Stomach (tissue), 19 donors: ENCODE measurements at places on chromosomes 5 and 9. TPM values are rescaled to one million over a fixed set of nuclear protein-coding genes. Genes with fewer than 3 reads are reported as not detected.

GRCh38 chr9:81801190-81801589 is 111.8 kb upstream of the TLE1 start:
- H3K27me3 ChIP-seq: no peaks in the 10 kb centered on the region
- no peaks in the 10 kb centered on the region for H3K36me3 ChIP-seq
- DNase-seq: no peak
- H3K4me3 ChIP-seq: no peak overlapping the region
- H3K27ac ChIP-seq: no peak overlapping the region

GRCh38 chr5:173618927-173619519 is 2.6 kb upstream of the BOD1 start:
- H3K27me3 ChIP-seq: no peaks in the 10 kb centered on the region
- DNase-seq: peak; percentile 53
- H3K4me1 ChIP-seq: peaks cover 28% of the 10 kb centered on the region
- no peaks in the 10 kb centered on the region for H3K36me3 ChIP-seq

- no peak for DNase-seq
- peak overlapping the region; percentile 63 for H3K27ac ChIP-seq
- no peaks in the 10 kb centered on the region for H3K27me3 ChIP-seq
- H3K4me1 ChIP-seq: no peaks in the 10 kb centered on the region
- H3K36me3 ChIP-seq: peaks cover 83% of the 10 kb centered on the region
- H3K4me3 ChIP-seq: no peak overlapping the region
Observed at GRCh38 chr9:123073441-123073840, 40.0 kb downstream of the GPR21 start.

GRCh38 chr5:81065492-81065891 is 105.3 kb downstream of the RASGRF2 start:
- H3K27me3 ChIP-seq: no peaks in the 10 kb centered on the region
- H3K4me1 ChIP-seq: no peaks in the 10 kb centered on the region
- H3K36me3 ChIP-seq: no peaks in the 10 kb centered on the region
- no peak overlapping the region for H3K4me3 ChIP-seq
- DNase-seq: no peak

- no peak overlapping the region for H3K4me3 ChIP-seq
- peak; percentile 45 for DNase-seq
- no peaks in the 10 kb centered on the region for H3K36me3 ChIP-seq
- H3K4me1 ChIP-seq: no peaks in the 10 kb centered on the region
Observed at GRCh38 chr9:97889941-97890887, 32.1 kb downstream of the TRMO start.

- H3K36me3 ChIP-seq: no peaks in the 10 kb centered on the region
- no peak overlapping the region for H3K27ac ChIP-seq
- no peak overlapping the region for H3K4me3 ChIP-seq
Observed at GRCh38 chr5:127298036-127298429, 7.4 kb downstream of the MEGF10 start.

- H3K27me3 ChIP-seq: no peaks in the 10 kb centered on the region
- DNase-seq: no peak
- H3K4me3 ChIP-seq: no peak overlapping the region
- H3K4me1 ChIP-seq: no peaks in the 10 kb centered on the region
- H3K27ac ChIP-seq: no peak overlapping the region
Observed at GRCh38 chr5:33766023-33766422, 125.8 kb downstream of the ADAMTS12 start.

- peak overlapping the region; percentile 70 for H3K27ac ChIP-seq
- H3K4me1 ChIP-seq: peaks cover 49% of the 10 kb centered on the region
- DNase-seq: no peak
- H3K36me3 ChIP-seq: no peaks in the 10 kb centered on the region
- H3K27me3 ChIP-seq: no peaks in the 10 kb centered on the region
- no peak overlapping the region for H3K4me3 ChIP-seq
Observed at GRCh38 chr9:27339661-27340284, 42.8 kb upstream of the EQTN start.

DNA sequence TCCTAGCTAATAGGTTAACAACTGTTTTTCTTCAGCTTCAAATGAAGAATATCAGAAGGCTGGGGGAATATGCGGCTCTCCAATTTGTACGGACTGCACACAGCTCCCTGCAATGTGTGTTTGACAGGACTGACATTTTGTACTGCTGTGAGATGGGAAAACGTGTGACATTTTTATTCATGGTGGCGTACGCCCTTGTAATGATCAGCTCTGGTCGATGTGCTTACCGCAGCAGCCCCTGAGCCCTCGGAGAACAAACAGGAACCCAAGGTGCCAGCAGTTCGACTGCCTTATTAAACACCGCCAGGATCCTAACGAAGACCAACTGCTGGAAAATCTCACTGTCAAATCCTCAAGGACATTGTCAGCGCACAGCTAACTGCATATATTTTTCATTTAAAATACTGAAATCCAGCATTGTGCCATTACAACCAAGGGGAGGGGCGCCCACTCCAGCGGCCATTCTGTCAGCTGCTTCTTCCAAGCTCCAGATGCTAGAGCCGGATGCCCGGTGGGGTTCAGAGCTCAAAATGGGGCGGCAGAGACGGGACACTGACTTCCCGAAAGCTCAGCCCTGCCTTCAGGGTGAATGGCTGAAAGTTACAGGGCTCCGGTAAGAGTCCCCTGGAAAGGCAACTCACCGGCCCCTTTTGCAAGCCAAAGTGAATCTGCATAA is 66.8 kb downstream of the CRB2 start:
- no peaks in the 10 kb centered on the region for H3K27me3 ChIP-seq
- H3K27ac ChIP-seq: no peak overlapping the region
- peaks cover 65% of the 10 kb centered on the region for H3K36me3 ChIP-seq
- DNase-seq: no peak

DNA sequence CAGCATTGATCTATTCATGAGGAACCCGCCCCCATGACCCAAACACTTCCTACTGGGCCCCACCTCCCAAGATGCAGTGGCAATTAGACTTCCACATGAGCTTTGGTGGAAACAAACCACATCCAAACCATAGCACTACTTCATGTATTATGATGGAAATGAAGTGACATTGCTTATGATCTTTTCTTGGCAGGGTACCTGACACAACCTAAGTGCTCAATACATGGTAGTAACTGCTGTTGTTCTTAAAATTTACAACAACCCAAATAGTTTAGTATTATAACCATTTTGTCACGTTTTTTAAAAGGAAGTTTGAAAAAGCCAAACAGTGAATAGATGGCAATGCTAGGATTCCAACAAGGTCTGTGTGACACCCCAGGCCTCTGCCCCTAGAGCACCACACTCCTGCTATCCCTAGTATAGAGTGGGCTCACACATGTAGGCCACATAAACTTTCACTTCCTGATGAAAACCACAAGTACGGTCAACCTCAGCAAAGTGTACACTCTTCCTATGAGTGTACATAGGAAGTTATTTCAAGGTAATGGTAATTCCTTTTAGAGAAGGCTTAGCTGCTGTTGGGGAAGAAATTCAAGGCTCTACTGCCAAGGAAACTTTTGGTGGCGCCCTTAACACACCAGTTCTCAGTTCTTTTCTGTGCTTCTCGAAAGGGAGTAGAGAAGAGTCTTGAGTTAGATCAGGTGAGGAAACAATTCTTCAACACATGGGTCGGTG is 97.6 kb downstream of the ARSB start:
- H3K36me3 ChIP-seq: no peaks in the 10 kb centered on the region
- DNase-seq: no peak

- no peaks in the 10 kb centered on the region for H3K27me3 ChIP-seq
- DNase-seq: peak; percentile 86
- H3K4me3 ChIP-seq: no peak overlapping the region
- peaks cover 96% of the 10 kb centered on the region for H3K4me1 ChIP-seq
- H3K36me3 ChIP-seq: peaks cover 25% of the 10 kb centered on the region
Observed at GRCh38 chr5:150517272-150518152, 9.6 kb downstream of the NDST1 start.

- no peaks in the 10 kb centered on the region for H3K4me1 ChIP-seq
- H3K27ac ChIP-seq: no peak overlapping the region
- no peak for DNase-seq
- no peak overlapping the region for H3K4me3 ChIP-seq
Observed at GRCh38 chr9:121454972-121455371, 44.7 kb downstream of the GGTA1 start.

DNA sequence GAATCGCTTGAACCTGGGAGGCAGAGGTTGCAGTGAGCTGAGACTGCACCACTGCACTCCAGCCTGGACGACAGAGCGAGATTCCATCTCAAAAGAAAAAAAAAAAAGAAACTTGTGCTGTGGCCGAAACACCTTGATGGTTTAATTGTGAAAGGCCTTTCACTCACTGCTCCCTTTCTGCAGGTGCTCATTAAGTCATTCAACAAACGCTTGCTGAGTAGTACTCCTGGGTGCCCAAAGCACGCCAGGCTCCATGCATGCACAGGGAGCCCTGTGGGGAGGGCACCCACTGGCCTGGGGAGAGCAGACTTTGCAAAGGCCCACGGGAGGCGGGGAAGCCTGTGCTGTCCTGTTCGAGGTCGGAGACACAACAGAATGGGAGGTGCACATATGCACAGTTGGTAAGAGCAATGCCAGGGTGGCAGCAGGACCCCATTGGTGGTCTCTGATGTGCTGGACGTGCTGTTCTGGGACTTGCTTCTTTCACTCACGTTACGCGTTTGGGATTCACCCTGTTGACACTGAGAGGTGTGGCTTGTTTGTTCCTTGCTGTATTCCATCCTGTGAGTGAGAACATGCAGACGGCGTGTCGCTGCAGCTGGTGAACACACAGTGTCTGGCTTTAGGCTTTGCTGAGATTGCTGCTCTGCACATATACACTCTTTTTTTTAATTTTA is 3.0 kb upstream of the ENTPD2 start:
- H3K4me1 ChIP-seq: peaks cover 57% of the 10 kb centered on the region
- H3K36me3 ChIP-seq: no peaks in the 10 kb centered on the region
- DNase-seq: no peak
- peaks cover 4% of the 10 kb centered on the region for H3K27me3 ChIP-seq
- no peak overlapping the region for H3K27ac ChIP-seq

- peaks cover 81% of the 10 kb centered on the region for H3K27me3 ChIP-seq
- H3K27ac ChIP-seq: no peak overlapping the region
- no peak for DNase-seq
- peaks cover 15% of the 10 kb centered on the region for H3K4me1 ChIP-seq
Observed at GRCh38 chr5:540071-540905, 16.0 kb upstream of the SLC9A3 start.

DNA sequence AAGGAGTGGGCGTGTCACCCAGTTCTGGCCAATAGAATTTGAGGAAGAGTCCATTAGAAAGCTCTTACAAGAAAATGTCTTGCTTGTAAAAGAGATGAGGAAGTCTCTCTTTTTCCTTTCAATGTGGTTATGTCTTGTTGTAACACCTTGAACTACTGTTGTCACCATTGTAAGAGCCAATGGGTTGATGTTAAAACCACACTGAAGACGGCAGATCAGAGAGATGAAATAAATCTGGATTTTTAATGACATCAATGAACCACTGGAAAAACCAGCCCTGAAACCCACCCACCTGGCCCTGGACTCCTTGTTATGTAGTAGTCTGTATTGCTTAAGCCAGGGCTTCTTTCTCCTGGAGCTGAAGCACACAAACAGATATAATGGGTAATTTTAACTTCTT is 83.8 kb upstream of the ERCC6L2 start:
- H3K27me3 ChIP-seq: no peaks in the 10 kb centered on the region
- DNase-seq: no peak
- H3K36me3 ChIP-seq: no peaks in the 10 kb centered on the region
- H3K4me1 ChIP-seq: peaks cover 18% of the 10 kb centered on the region
- no peak overlapping the region for H3K4me3 ChIP-seq
- H3K27ac ChIP-seq: no peak overlapping the region

GRCh38 chr5:121719255-121719654 is 132.4 kb upstream of the FTMT start:
- no peak overlapping the region for H3K27ac ChIP-seq
- no peak for DNase-seq
- H3K4me3 ChIP-seq: no peak overlapping the region
- H3K27me3 ChIP-seq: no peaks in the 10 kb centered on the region
- no peaks in the 10 kb centered on the region for H3K36me3 ChIP-seq

- H3K36me3 ChIP-seq: no peaks in the 10 kb centered on the region
- H3K4me1 ChIP-seq: no peaks in the 10 kb centered on the region
- H3K4me3 ChIP-seq: no peak overlapping the region
- DNase-seq: no peak
Observed at GRCh38 chr5:148989567-148989966, 73.3 kb downstream of the SH3TC2 start.

GRCh38 chr5:67021962-67022361 is 174.6 kb downstream of the CD180 start:
- H3K27ac ChIP-seq: no peak overlapping the region
- H3K4me3 ChIP-seq: no peak overlapping the region
- H3K36me3 ChIP-seq: no peaks in the 10 kb centered on the region
- DNase-seq: no peak
- no peaks in the 10 kb centered on the region for H3K27me3 ChIP-seq

DNA sequence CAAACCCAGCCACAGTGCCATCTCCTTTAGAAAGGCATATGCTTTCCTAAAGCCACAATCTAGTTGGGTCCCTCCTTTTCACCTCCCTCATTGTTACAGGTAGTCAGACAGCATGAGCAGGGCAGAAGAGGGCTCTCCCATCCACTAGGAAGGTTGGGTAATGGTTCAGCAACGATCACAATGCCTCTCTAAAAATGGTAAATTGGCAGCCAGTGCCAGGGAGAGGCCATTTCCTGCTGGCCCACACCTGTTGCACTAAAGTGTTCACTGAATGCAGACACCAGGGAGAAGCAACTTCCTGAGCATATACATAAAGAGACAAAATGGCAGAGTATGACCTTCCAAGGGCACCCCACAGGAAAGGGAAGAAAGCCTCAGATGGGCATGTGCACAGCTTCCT is 31.3 kb upstream of the DAP start:
- H3K4me3 ChIP-seq: no peak overlapping the region
- H3K27ac ChIP-seq: no peak overlapping the region
- no peaks in the 10 kb centered on the region for H3K36me3 ChIP-seq
- no peaks in the 10 kb centered on the region for H3K27me3 ChIP-seq

DNA sequence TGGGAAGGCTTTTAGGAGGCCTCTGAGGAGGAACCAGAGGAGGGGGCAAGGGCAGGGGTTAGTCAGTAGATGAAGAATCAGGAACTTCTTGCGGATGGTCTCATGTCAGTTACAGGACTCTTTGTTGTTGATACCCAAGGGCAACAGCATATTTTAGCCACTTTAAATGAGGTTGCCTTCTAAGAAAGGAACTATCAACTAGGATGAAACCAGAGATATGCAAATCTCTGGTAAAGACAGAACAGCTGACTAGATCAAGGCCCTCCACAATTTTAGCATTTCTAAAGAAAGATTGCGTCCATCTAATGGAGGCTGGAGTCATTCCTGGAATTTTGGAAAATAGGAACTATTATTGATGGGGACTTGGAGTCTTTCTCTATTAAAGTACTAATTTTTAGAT is 57.7 kb upstream of the KLF4 start:
- H3K4me1 ChIP-seq: peaks cover 17% of the 10 kb centered on the region
- H3K4me3 ChIP-seq: no peak overlapping the region
- H3K36me3 ChIP-seq: no peaks in the 10 kb centered on the region
- H3K27ac ChIP-seq: no peak overlapping the region
- H3K27me3 ChIP-seq: no peaks in the 10 kb centered on the region

The LCN15 gene
- not detected for polyA plus RNA-seq

The TNFSF15 gene
- 1.1 TPM for polyA plus RNA-seq

The SGCD gene
- polyA plus RNA-seq: 1.8 TPM

The RMND5B gene
- 28.2 TPM for polyA plus RNA-seq

The TAF11L5 gene
- polyA plus RNA-seq: not detected

The SPATA6L gene
- 4.0 TPM for polyA plus RNA-seq
